ENCODE measurements at places on chromosomes 3 and 15. TPM values are rescaled to one million over a fixed set of nuclear protein-coding genes. Genes with fewer than 3 reads are reported as not detected.

- no peak for DNase-seq
These were observed 20.5 kb downstream of the BOC start for GRCh38 chr3:113231827-113232253.

GRCh38 chr3:11514191-11514821, 129.4 kb downstream of the VGLL4 start:
- DNase-seq: peak; percentile 98

DNA sequence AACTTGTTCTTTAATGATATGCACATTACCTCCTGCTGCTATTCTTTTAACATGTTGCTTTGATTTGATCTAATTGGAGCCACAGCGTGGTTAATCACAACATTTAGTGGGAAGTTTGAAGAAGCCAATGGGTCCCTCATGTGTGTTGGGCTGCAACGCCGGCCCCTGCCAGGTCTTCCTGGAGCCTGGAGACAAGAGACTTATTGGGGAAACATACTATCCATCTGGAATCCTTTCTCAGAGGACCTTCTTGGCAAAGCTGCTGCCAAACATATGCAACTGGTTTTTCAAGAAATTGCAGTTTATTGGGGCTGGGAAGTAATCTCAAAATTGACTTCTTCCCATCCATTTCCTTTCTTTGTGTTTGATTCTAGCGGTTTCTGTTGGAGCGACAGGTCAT, 396.3 kb upstream of the PROK2 start:
- no peak for DNase-seq

DNA sequence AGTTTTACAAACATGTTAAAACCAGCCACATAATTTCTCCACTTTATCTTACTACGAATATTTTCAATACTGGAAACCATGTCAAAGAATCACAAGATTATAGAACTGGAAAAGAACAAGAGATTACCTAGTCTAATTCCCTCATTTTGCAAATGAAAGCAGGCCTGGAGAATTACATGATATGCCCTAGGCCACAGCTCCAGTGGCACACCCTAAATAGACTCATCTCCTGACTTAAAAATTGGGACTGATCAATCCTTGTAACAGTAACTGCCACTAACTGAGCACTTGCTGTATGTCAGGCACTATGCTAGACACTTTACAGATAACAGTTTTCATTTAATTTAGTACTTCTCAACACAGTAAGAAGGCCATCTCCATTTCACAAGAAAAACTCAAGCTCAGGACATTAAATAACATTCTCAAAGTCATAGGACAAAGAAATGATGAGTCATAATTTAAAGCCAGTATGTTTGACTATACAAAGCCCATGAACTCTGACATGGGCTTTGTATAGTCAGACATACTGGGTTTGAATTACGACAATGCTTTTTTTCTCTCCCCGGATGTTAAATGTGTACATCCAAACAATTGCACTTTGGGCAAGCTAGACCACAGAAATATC, 9.4 kb downstream of the IGSF11 start:
- no peak for DNase-seq

BNC1 gene
- 3.3 TPM for total RNA-seq
